ENCODE measurements at places on chromosomes 6 and 20.

DNA sequence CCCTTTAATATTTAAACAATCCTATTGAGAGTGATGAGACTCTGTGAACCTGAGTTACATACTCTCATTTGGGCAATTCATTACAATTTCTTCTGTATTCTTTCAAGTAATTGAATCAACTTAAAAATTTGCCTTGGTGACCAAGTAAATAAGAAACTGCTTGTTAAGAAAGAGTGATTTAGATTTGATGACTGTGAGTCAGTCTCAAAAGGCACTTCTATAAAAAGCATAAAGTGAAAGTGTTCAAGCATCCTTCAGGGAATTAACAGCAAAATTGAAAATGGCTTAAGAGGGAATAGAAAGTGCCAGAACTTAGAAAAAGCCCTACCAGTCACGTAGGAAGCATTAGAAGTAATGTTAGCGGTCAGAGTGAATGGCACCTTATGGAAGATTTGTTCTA lies 654.7 kb downstream of the EPM2A start:
- DNase-seq = no peak

- DNase-seq = no peak
These were observed 45.3 kb upstream of the MYB start for GRCh38 chr6:135135835-135136234.

- DNase-seq = no peak
These were observed 114.5 kb downstream of the JAG1 start for GRCh38 chr20:10559266-10559665.

- no peak for DNase-seq
These were observed 23.9 kb downstream of the SUMO4 start for GRCh38 chr6:149423964-149424440.

GRCh38 chr20:12512755-12513154 lies 496.0 kb upstream of the SPTLC3 start:
- DNase-seq = no peak

- no peak for DNase-seq
These were observed 251.1 kb downstream of the FOXC1 start for GRCh38 chr6:1860756-1861348.

- DNase-seq = no peak
These were observed 227.8 kb upstream of the MOCS1 start for GRCh38 chr6:40162074-40162473.

- no peak for DNase-seq
These were observed 25.4 kb downstream of the CCDC167 start for GRCh38 chr6:37474316-37474715.

All from activated CD4-positive, alpha-beta T cell treated with anti-CD3 and anti-CD28 coated beads, Interleukin-2, amount 50 U/mL, for 16 hours (primary cell).